ENCODE measurements at places on chromosomes 11 and 22.

GRCh38 chr11:10395166-10395897 is 59.7 kb upstream of the AMPD3 start:
- DNase-seq: no peak

GRCh38 chr11:66768088-66768521 is 39.1 kb upstream of the SPTBN2 start:
- no peak for DNase-seq

- DNase-seq: no peak
Measured at GRCh38 chr11:99548264-99548663, 527.5 kb downstream of the CNTN5 start.

- no peak for DNase-seq
Measured at GRCh38 chr11:2932850-2933251, 3.6 kb upstream of the PHLDA2 start.

DNA sequence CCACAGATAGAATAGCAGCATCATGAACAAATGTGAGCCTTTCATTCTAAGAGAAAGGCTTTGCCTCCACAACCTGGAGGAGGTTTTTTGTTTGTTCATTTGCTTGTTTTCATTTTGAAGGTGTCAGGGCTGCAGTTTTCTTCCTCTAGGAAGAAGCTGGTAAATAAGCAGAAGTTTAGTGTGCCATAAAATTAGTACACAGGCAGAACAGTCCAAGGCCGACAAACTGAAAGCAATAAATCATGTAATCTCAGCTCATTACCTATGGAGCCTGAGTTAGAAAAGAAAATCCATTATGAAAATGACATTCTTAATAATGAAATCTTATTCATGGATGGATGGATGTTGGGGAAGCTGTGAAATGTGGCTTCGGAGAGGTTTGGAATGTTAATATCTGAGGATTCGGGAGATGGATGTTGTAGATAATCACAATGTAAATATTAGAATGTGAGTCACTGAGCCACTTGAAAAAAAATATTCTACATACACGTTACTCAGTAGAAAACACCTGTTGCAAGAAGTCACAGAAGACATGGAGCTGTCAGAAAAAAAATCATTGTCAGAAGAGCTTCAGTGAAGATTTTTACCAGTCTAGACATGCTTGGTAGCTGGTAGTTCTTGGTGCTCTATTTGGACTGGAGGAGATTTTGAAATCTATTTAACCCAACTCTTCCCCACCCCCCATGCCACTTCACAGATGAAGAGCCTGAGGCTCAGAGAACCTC is 15.0 kb upstream of the ZDHHC13 start:
- no peak for DNase-seq

GRCh38 chr22:49087716-49088601 is 739.7 kb downstream of the BRD1 start:
- no peak for DNase-seq

- no peak for DNase-seq
Measured at GRCh38 chr11:45646275-45646927, 19.0 kb downstream of the CHST1 start.

GRCh38 chr11:66373265-66373664 is 1.7 kb upstream of the SLC29A2 start:
- DNase-seq: no peak

DNA sequence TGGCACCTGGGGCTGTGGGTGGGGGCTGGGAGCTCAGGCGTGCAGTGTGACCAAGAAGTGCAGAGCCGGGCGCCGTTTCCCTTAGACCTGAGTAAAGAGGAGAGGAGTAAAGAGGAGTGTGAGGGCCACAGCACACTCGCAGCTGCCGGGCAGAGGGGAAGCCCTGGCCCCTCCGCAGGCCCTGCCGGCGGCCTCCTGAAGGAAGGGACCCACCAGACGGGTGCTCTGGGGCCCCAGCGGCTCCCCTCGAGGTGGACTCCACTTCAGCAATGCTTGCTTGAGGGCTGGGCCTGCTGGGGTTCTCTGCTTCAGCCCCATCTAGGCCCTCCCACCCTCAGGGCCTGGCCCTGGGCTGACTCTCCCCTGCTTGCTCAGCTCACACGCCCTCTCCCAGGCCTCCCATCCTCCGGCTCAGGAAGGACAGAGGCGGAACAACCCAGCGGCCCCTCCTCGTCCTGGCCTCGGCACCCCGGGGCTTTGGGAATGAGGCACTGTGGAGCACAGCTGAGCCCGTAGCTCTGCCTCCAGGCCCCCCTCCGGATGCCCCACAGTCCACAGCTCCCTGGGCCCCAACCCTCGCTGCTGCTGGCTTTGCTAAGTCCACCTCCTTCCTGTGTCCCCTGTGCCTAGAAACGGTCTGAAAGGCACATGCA is 1198.7 kb downstream of the BRD1 start:
- no peak for DNase-seq

GRCh38 chr11:29657709-29658108 is 359.1 kb downstream of the KCNA4 start:
- DNase-seq: no peak

DNA sequence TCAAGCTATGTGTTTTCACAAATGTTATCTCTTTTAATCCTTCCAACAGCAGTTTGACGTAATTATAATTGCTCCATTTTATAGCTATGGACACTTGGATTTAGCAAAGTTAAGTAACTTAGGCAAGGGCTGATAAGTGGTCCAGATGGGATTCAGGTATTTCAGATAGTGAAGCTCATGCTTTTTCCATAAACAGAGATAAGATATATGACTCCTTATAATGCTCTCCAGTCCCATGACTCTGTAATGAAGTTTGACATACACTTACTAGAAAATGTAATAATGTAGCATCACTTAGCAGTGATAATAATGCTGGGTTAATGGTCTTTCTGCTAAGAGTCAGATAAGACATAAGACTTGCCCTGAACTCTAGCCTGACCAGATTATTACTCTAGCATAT is 892.1 kb downstream of the LRRC4C start:
- no peak for DNase-seq

GRCh38 chr11:86888164-86889000 is 66.8 kb downstream of the FZD4 start:
- no peak for DNase-seq

GRCh38 chr11:18248561-18248960 is at the start of gene SAA2:
SAA2 (minus strand) TSS chr11:18248668; CDS start chr11:18248011, 657 bp downstream.
- DNase-seq: no peak

- no peak for DNase-seq
Measured at GRCh38 chr22:29167032-29167911, 38.4 kb upstream of the EMID1 start.

- DNase-seq: no peak
Measured at GRCh38 chr22:35275580-35275979, 18.3 kb downstream of the HMGXB4 start.

DNA sequence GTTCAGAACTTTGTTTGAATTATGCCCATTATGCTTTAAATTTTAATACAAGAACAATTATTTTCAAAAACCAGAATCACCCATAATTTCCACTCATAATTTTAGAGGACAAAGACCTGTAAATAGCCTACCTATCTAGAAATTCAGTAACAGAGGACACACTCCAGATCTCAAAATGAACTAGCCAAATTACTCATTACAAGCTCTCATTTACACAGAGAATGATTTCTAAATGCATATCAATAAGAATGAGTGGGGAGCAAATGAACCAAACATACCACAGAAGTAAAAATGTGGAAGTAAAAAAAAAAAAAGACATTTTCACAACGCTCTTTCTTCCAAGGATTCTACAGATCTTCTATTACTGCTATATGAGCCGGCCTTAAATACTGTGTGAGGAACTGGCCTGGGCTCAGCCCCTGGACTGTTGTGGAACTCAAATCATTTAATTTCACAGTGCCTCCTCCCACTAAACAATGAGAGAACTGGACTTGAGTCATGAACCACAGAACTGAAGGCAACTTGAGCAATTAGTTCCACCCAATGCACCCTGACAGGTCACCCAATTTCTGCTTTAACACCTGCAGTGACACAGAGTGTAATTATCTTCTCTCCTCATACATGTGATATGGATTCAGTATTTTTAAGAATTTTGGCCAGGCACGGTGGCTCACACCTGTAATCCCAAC is 8.0 kb downstream of the MRTFA start:
- DNase-seq: no peak

DNA sequence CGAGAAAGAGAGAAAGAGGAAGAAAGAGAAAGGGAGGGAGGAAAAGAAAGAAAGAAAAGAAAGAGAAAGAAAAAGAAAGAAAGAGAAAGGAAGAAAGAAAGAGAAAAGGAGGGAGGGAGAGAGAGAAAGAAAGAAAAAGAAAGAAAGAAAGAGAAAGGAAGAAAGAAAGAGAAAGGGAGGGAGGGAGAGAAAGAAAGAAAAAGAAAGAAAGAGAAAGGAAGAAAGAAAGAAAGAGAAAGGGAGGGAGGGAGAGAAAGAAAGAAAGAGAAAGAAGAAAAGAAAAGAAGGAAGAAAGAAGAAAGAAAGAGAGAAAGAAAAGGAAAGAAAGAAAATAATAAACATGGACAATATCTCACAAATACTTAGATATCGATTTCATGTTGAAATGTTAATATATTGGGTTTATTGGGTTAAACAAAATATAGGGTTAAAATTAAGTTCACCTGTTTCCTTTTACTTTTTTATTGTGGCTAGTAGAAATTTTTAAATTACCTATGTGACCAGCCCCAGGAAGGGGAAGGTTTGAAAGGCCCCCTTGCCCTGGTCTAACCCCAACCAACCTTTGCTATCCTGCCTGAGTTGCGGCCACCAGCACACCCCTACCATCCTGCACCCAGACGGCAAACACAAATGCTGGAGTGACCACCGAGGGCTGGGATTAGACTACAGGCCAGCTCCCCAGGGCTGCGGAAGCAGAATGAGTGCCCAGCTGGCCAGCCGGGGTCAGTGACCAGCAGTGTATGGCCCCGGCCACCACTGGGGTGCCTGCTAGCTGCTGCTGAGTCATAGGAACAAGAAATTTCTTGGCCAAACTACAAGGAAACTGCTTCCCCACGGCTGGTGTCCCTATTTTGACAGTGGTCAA is 81.0 kb upstream of the FGF3 start:
- no peak for DNase-seq

GRCh38 chr11:103609117-103610066 is 427.0 kb upstream of the DDI1 start:
- no peak for DNase-seq

- no peak for DNase-seq
Measured at GRCh38 chr11:106072804-106073203, 4.3 kb downstream of the KBTBD3 start.

DNA sequence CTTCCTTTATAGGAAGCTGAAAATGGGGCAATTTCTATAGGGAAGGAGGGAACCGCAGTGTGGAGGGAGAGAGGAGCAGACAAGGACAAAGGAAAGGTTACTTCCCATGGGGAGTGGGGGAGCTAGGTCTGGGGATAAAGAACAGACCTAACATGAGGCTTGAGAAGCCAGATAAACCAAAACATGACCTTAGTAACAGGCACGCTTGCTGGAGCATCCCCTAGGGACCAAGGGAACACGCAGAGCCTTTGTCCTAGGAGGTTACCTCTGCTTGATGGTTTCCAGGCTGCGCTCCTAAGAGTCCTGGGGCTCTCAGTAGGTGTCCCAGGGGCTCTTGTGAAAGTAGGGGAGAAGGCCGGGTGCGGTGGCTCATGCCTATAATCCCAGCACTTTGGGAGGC is 271.4 kb upstream of the NCAM1 start:
- DNase-seq: no peak

DNA sequence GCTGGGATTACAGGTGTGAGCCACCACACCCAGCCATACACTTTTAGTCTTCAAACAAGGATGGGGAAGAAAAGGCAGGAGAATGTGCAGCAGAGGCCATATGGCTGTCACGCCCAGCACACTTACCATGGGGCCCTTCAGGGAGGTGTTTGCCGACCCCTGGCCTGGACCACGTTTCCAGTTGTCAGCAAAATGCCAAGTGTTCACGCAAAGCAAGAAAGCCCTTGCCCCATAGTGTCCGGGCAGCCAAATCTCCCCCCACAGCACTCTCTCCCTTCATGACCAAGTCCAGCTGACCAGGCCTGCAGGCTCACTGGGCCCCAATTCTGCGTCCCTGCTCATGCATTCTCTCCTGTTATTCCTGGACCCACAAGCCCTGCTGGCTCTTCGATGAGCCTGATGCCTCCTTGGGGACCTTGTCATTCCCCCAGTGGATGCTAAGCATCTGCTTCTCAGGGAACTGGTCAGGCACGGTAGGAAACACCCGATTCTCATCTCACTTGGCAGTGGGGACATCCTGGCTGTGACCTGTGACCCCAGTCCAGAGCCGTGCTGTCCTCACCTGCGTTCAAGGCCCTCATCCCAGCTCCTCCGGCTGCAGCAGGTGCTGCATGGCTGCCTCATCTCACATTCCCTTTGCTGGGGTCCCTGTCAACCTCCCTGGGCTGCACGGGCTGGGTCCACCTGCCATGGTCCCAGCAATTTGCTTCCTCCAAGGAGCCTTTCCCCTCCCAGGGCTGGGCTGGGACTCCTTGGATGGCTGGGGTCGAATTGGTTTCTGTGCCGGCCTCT is 96.4 kb downstream of the CTTN start:
- no peak for DNase-seq

DNA sequence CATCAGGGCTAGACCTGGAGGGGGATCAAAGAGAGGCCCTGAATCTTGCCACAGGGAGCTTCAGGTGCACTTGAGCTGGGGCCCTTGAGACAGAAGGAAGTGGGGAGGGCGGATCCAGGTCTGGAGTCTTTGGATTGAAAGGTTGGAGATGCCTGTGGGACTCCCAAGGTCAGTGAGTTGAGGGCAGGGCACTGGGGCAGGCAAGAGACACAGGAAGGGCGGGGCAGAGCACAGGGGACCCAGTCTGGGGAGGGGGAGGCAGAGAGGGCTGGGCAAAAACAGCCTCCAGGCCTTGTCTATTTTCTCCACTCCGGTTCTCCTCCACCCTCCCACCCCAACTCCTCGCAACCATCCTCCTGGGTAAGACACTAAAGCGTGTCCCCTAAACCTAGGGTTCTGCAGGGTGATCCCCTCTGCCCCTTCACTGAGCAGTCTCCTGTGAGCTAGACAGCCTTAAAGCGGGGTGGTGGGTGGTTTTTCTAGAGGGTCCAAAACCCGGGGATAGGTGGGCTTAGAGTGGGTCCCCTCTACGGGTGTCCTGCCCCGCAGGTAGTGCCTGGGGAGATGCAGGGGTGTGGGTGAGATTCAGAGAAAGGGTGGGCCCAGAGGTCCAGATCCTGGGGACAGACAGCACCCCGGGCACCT is 38.6 kb upstream of the CELSR1 start:
- peak; percentile 75 for DNase-seq

GRCh38 chr11:120324932-120325810 is at the start of gene TLCD5:
TLCD5 (plus strand) TSS chr11:120325299; CDS start chr11:120327442, 2,143 bp downstream.
- no peak for DNase-seq

GRCh38 chr22:23894710-23895598 is 771 bp downstream of the MIF start:
- peak; percentile 86 for DNase-seq

DNA sequence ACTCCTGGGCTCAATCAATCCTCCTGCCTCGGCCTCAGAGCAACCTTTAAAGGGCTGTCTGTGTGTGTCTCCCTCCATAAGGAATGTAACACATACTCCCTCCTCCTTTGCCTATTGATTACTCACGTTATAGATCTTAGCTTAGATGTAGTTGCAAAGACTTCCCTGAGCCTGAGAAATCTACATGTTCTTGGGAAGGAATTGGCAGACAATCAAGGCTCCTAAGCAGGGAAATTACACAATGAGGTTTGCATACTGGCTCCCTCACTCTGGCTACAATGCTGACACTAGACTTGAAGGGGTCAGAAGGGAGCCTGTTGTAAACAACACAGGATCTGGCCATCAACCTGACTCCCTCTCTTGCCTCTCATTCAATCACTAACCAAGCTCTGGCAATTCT is 5.2 kb upstream of the OLFML1 start:
- DNase-seq: no peak
